NCI-H510A treated with DMSO at 0.1 percent for 48 hours (cell line): ENCODE measurements at places on chromosomes 4 and X.

DNA sequence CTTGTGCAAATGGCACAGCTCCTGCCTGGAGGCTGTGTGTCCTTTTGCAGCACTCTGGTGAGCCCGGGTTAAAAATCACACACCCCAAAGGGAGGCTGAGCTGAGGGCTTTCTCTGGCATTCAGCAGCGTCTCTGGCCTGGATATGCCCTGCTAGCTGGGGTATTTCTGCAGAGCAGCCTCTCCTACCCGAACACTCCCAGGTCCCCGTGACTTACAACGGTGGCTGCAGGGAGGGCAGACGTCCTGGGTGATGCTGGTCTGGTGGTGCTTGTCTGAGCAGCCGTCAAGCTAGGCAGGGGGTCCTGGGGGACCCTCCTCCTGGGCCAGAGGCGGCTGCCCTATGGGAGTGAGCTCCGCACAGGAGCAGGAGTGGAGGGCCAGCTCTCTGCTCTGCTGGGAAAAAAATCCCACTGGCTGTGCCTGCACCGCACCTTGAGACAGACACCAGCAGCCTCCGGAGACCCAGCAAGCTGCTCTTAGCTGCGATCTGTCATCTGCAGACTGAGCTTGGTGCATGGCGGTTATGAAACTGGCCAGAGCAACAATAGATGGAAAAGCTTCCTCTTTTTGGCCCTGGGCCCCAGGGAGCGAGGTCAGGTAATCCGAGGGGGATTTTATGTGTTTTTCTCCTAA, 41.3 kb upstream of the ASMTL start:
- DNase-seq: no peak

- no peak for DNase-seq
Observed at GRCh38 chr4:15668566-15669435, 12.8 kb upstream of the FAM200B start.

DNA sequence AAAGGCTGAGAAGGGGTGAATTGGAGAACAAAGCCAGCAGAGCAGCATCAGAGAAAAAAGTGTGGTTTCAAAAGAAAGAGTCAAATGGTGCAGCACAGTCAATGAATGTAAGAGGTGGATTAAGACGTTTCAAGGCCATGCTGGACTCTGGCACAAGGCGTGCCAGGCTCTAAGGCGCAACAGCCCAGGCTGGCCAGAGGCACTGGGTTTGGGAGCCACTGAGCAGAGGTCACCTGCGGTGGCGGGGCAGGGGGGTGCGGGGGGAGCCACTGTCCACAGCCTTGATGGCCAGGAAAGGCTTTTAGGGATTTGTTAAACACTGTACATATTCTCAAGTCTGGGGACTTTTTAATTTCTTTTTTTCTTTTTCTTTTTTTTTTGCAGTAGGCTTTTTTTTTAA, 222.5 kb upstream of the FAT1 start:
- DNase-seq: no peak

DNA sequence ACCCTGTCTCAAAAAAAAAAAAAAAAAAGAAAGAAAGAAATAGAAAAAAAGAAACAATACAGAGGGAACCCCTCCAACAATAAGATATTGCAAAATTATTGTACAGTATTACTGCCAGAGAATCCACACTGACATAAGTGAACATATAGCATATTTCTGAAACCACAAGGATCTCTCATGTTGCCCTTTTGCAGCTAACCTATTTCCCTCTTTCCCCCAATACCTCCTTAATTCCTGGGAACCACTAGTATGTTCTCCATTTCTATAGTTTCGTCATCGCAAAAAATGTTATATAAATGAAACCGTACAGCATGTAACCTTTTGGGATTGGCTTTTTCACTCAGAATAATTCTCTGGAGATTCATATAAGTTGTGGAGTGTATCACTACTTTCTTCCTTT, 20.0 kb upstream of the BMP2K start:
- DNase-seq: no peak

DNA sequence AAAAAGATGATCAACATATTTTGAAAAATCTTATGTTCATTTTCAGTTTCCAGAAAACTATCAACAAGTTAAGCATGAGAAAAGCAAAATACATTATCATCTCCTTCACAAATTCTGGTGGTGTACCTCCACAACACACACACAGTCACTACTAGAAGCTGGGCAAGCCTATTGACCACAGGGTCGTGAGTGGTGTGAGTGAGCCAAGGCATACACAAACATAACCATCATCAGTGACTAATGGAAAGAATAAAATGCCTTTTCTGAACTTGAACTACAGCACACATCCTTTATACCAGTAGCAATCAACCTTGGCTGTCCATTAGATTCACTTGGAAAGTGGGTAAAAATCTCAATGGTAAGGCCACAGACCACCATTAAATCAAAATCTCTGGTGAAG, 180.2 kb downstream of the FAM47B start:
- no peak for DNase-seq

GRCh38 chr4:187389420-187389819, 606.2 kb upstream of the ZFP42 start:
- no peak for DNase-seq

GRCh38 chrX:105471597-105471996, 251.1 kb upstream of the TEX13A start:
- no peak for DNase-seq

- DNase-seq: no peak
Observed at GRCh38 chr4:88809576-88810219, 112.1 kb upstream of the NAP1L5 start.

DNA sequence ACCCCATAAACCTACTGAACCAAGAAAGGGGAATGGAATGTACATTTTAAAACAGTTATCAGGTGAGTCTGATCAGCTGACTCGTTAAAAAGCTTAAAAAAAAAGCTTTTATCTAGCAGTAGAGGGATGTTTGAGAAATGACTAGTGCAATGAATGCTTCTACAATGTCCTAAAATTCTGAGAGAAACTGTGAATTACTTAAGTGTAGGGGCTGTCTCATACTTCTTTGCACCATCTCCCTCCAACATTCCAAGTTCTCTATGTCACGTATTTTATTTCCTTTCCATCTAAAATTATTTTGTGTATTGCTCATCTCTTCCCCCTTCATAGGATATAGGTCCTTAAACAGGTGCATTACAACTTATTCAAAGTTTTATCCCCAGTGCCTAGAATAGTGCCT, 11.9 kb upstream of the AREG start:
- no peak for DNase-seq

DNA sequence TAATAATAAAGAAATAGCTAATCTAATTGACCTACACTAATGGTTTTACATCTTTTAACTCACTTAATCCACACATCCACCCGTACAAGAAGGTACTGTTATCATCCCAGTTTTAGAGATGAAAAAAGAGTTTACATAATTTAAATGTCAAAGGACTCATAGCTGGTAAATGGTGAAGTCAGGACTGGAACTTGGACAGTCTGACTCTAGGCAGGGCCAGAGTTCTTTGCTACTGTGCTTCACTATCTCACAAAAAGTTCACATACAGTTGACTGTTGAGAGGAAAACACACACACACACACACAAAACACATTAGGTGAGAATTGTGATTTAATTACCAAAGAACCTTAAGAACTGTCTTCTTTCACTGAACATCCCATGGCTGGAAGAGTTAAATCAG, 71.2 kb upstream of the PRSS48 start:
- no peak for DNase-seq

DNA sequence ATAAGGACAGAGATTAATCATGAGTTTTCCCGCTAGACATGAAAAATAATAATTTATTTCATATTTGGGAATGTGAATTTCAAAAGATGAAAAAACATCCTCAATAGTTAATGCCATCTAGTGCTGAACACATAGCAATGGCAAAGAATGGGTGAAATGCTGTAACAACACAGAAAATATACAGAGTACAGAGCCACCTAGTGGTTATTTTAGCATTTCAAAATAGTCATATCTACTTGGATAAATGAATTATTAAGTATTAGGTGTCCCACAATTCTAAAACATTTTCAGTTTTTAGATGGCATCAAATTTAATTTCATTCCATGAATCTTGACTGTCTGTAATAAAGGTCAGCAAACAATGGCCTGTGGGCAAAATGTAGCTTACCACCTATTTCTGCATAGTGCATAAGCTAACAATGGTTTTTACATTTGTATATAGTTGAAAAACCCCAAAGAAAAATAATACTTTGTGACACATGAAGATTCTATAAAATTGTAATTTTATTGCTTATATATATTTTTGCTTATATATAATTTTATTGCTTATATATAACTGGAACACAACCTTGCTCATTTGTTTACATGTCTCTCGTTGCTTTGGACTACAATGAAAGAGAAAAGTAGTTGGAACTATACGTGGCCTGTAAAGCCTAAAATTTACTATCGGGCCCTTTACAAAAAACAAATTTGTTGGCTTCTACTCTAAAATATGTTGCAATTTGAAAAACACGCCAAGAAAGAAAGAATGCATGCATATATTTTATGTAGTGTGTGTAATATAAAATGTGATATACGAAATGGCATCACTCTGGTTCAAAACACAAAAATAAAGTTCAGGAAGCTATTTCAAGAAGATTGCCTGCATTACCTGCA, 99.1 kb upstream of the FAM47C start:
- DNase-seq: peak; percentile 14

GRCh38 chrX:47239898-47240545, 7.2 kb downstream of the USP11 start:
- DNase-seq: no peak

GRCh38 chr4:184282895-184283654, 65.4 kb upstream of the ENPP6 start:
- DNase-seq: peak; percentile 68

DNA sequence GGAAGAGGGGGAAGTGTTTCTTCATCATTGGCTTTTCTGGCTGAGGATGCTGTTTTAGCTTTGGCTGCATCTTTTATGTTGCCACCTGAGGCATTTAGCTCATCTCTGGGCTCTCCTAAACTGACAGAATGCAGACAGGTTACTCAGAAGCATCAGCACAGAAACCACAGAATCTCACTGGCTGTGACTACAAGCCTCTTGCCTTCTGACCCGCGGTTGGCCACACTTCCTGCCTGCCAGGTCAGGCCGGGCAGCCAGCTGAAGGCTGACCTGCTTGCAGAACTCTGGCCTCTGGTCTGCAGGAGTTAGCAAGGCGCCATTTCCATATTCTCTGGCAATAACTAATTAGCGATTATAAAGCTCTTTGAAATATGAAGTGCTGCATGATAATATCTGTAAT, 366.5 kb downstream of the MID1IP1 start:
- DNase-seq: no peak
